Thymus (tissue), 14 donors: ENCODE measurements at places on chromosomes 3 and 15. TPM values are rescaled to one million over a fixed set of nuclear protein-coding genes. Genes with fewer than 3 reads are reported as not detected.

DNA sequence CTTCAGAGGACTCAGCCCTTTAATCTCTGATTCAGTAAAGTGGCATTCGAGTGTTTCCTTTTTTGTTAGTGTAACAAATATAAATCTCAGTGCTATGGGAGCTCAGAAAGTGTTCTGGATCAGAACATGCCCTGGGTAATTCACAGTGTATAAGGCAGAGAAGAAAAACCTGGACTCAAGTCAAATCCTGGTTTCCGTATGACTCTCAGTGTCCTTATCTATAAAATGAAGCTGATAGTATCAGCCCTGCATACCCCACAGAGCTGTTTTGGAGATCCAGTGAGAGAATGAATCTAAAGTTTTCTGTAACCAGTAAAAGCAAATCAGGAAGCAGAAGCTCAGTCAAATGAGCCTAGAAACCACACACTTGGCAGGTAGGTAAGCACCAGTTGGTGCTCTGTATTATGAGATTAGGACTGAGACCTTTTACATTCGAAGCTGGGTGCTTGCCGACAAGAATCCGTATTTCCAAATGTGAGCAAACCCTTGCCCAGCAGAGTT is 67.2 kb downstream of the IL1RAP start:
- no peak for DNase-seq

- no peak for DNase-seq
Observed at GRCh38 chr3:27145719-27146118, 223.5 kb downstream of the NEK10 start.

DNA sequence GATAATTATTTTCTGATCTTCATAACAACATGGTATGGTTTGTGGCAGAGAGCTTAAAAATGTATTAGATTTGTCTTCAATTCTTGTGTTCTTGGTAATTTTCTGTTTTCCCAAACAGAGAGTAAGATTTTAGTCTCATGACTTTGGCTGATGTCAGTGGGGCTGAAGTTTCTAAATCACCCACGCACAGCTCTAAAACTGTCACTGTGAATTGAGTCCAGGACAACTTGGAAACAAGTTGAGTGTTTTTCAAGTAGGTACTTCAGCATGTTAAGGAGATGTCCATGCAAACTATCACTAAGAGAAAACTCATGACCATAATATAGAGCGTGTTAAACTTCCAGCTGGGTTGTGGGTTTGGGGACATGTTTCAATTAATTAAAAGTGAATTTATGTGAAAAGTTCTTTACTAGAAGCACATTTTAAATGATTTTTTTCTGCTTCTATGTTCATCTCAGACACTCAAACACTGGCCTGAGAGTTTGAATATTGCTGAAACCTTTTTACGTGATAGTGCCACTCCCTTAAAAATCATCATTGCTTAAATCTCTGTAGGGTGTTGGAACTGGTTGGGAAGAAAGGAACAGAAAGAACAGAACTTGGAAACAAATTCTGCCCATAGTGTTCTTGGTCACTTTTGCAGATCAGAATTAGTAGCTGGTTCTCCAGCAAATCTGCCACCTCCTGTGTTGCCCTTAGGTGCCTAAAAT is 89.8 kb downstream of the KLHL25 start:
- DNase-seq: no peak

DNA sequence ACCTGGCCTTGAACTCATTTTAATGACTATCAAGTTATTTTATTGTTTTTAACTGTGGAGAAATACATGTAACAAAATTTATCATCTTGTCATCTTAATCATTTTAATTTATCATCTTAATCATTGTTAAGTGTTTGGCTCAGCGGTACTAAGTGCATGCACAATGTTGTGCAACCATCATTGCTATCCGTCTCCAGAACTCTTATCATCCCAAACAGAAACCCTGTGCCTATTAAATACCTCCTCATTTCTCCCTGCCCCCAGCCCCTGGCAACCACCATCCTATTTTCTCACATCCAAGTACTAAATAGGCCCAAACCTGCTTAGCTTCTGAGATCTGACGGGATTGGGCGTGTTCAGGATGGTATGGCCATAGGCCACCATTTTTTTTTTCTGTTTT is 51.5 kb upstream of the UBP1 start:
- no peak for DNase-seq

- DNase-seq: no peak
Observed at GRCh38 chr15:72375501-72375845, 341 bp downstream of the HEXA start.

The CLRN1 gene
- polyA plus RNA-seq: under 0.01 TPM

The IL17RD gene
- polyA plus RNA-seq: 0.37 TPM
